Tibial artery (tissue), 4 donors: ENCODE measurements at places on chromosomes 7 and 10.
A peak's percentile ranks its signal among the peaks of the same experiment; 100 is the strongest.

- H3K4me3 ChIP-seq = no peak overlapping the region
- peaks cover 55% of the 10 kb centered on the region for H3K36me3 ChIP-seq
- H3K4me1 ChIP-seq = no peaks in the 10 kb centered on the region
- H3K27ac ChIP-seq = no peak overlapping the region
- no peaks in the 10 kb centered on the region for H3K27me3 ChIP-seq
These were observed 42.8 kb downstream of the WIPI2 start for GRCh38 chr7:5232874-5233273.

- no peaks in the 10 kb centered on the region for H3K27me3 ChIP-seq
- H3K4me1 ChIP-seq = no peaks in the 10 kb centered on the region
- DNase-seq = no peak
These were observed 168.8 kb upstream of the RHOBTB1 start for GRCh38 chr10:61112771-61113170.

DNA sequence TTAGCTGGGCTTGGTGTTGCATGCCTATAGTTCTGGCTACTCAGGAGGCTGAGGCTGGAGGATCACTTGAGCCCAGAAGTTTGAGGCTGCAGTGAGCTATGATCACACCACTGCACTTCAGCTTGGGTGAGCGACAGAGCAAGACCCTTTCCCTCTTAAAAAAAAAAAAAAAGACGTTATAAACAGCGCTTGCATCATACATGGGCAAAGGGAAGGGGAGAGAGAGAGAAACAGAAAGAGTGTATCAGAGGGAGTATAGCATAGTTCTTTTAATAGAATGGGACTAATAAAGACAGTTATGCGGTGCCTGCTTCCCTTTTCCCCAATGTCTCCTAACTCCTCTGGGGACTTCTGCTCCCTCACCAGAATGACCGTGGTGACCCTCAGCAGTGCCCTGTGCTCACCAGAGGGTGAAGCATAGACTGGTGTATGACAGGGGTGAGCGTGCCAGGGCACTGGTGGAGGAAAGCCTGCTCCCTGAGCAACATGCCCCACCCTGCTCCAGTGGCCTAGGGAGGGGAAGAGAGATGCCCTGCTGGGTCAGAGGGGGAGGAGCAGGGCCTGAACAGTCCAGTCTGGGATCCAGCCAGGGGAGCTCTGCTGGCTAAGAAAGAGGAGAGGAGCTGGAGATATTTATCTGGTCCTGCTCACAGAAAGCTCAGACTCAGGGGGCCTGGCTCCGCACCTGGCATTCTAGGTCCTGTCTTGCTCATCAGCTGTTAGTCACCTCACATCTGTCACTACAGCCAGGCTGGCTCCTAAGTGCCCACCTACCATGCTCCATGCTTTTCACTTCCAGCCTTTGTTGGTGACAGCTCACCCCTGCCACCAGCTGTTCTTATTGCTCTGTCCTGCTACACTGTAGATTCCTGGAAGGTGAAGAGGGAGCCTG is 2.2 kb downstream of the PDZD7 start:
- no peak overlapping the region for H3K4me3 ChIP-seq
- H3K27me3 ChIP-seq = peaks cover 8% of the 10 kb centered on the region
- DNase-seq = no peak
- H3K27ac ChIP-seq = no peak overlapping the region
- peaks cover 13% of the 10 kb centered on the region for H3K4me1 ChIP-seq

- peak; percentile 41 for DNase-seq
- H3K27me3 ChIP-seq = no peaks in the 10 kb centered on the region
- peak overlapping the region; percentile 57 for H3K4me3 ChIP-seq
- no peaks in the 10 kb centered on the region for H3K36me3 ChIP-seq
- H3K27ac ChIP-seq = peak overlapping the region; percentile 55
These were observed 748 bp upstream of the SH3PXD2A start for GRCh38 chr10:103855852-103856796.

DNA sequence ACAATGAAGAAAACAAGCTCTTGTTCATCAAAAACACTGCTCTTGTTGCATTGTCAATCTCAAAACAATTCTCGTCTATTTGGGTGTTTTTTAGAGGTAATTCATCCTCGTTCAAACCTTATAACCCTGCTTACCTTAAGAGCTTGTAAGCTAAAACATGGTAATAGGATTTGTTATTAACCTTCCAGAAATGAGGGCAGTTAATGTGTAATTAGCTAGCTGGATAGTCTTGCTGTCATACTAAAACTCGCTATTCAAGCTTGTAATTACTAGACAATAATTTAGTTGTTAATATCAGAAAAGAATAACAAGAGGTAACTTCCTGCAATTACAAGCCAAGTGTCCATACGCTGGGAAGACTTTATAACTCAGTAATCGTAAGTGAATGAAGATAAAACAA is 101.6 kb downstream of the UBE2H start:
- no peaks in the 10 kb centered on the region for H3K36me3 ChIP-seq
- DNase-seq = no peak
- H3K27me3 ChIP-seq = no peaks in the 10 kb centered on the region
- no peak overlapping the region for H3K4me3 ChIP-seq

- no peaks in the 10 kb centered on the region for H3K36me3 ChIP-seq
- H3K27ac ChIP-seq = no peak overlapping the region
- H3K27me3 ChIP-seq = no peaks in the 10 kb centered on the region
- no peak overlapping the region for H3K4me3 ChIP-seq
These were observed 134.0 kb downstream of the SNX10 start for GRCh38 chr7:26425655-26426054.

DNA sequence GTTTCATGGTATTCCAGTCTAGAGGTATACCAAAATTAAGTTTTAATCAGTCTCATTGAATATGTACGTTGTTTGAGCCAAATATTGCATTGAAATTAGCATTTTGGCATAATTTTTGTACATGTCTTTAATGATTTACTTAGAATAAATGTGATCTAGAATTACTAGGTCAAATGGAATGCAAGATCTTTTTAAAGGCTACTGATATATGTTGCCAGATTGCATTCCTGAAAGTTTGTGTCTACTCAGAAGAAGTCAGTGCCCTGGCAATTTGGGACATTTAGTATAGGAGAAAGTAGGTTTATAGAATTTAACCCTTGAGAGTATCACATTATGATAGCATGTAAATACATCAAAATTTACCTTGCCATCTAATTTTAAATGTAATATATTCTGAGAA is 32.4 kb downstream of the KMT2E start:
- H3K27ac ChIP-seq = peak overlapping the region; percentile 15
- peaks cover 26% of the 10 kb centered on the region for H3K4me1 ChIP-seq
- peaks cover 10% of the 10 kb centered on the region for H3K36me3 ChIP-seq
- H3K27me3 ChIP-seq = no peaks in the 10 kb centered on the region
- H3K4me3 ChIP-seq = no peak overlapping the region
- DNase-seq = no peak

DNA sequence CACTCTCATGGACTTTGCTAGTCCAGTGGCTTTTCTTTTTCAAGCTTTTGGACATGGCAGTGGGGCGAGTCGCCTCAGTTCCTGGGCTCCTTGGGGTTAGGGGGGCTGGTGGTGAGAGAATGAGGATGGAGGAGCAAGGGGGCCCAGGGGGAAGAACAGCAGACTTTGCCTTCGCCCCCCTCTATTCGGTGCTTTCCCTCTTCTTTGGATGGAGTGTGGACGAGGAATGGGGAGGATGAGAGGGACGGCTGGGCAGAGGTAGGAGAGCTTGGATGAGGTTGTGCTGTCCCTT is 255 bp downstream of the MAGI2 start:
- no peaks in the 10 kb centered on the region for H3K4me1 ChIP-seq
- H3K27me3 ChIP-seq = no peaks in the 10 kb centered on the region
- no peak for DNase-seq
- peak overlapping the region; percentile 98 for H3K27ac ChIP-seq
- H3K4me3 ChIP-seq = peak overlapping the region; percentile 76

- no peak overlapping the region for H3K27ac ChIP-seq
- no peak for DNase-seq
- no peaks in the 10 kb centered on the region for H3K4me1 ChIP-seq
- H3K4me3 ChIP-seq = no peak overlapping the region
These were observed 92.3 kb downstream of the VTI1A start for GRCh38 chr10:112539340-112539739.

DNA sequence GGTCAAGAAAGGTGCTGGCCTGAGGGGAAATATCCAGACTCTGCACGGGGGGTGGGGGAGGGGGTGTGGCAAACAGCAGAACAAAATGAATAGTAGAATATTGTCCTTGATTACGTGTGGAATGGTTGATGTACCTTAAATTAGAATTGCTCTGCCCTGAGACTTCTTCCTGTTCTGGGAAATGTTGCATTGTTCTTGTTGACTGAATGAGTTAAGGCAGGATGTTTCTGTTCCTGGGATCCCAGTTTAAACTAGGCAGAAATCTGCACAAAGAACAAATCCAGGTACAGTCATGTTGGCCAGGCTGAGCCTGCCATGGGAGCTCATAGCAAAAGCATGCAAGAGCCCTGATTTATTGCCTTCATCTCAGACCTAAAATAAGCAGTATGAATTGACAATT is 558.7 kb upstream of the VSTM2A start:
- H3K36me3 ChIP-seq = no peaks in the 10 kb centered on the region
- no peak for DNase-seq
- no peaks in the 10 kb centered on the region for H3K4me1 ChIP-seq
- H3K4me3 ChIP-seq = no peak overlapping the region
- no peak overlapping the region for H3K27ac ChIP-seq
- H3K27me3 ChIP-seq = no peaks in the 10 kb centered on the region

GRCh38 chr7:52635021-52635420 is 400.4 kb upstream of the POM121L12 start:
- DNase-seq = no peak
- H3K4me1 ChIP-seq = no peaks in the 10 kb centered on the region
- H3K4me3 ChIP-seq = no peak overlapping the region
- no peaks in the 10 kb centered on the region for H3K36me3 ChIP-seq

- no peak overlapping the region for H3K27ac ChIP-seq
- H3K27me3 ChIP-seq = no peaks in the 10 kb centered on the region
- H3K36me3 ChIP-seq = no peaks in the 10 kb centered on the region
- no peak overlapping the region for H3K4me3 ChIP-seq
These were observed 163.3 kb downstream of the RPS24 start for GRCh38 chr10:78196964-78197363.

GRCh38 chr10:14527915-14528314 is 197.2 kb upstream of the FRMD4A start:
- no peaks in the 10 kb centered on the region for H3K27me3 ChIP-seq
- no peak for DNase-seq
- H3K36me3 ChIP-seq = peaks cover 16% of the 10 kb centered on the region
- no peak overlapping the region for H3K4me3 ChIP-seq
- no peak overlapping the region for H3K27ac ChIP-seq
- H3K4me1 ChIP-seq = no peaks in the 10 kb centered on the region

DNA sequence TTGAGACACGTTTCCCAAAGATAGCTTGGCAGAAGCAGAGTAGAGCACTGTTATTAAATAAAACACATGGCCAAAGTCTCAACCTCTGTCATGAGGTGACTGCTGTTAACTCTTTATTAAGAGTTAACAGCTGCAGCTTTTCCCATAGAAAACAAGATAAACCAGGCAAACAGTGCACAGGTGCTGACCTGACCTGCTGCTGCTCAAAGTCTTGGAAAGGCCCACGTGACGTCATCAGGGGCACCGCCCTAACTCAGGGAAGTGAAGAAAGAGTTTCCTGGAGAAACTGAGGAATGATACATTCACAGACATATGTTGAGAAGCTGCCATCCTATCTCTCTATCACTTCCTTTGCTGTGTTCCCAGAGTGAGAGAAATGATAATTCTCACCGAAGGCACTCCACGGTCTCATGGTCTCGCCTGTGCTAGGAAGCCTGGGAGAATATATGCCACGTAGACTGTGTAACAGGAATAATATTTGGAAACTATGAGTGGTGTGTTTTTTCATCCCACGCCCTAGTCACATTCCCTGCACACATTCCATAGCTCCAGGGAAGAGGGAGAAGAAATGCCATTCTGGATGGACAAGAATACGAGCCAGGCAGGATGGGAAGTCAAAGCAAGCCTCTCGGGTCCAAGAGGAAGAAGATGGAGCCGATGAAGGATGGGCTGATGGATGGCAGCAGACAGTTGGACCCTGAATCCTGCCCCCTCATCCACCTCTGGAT is 146.2 kb upstream of the NFE2L3 start:
- DNase-seq = no peak
- H3K27me3 ChIP-seq = peaks cover 4% of the 10 kb centered on the region
- no peak overlapping the region for H3K27ac ChIP-seq
- no peaks in the 10 kb centered on the region for H3K4me1 ChIP-seq

GRCh38 chr10:132107186-132107948 is 41.6 kb downstream of the JAKMIP3 start:
- no peaks in the 10 kb centered on the region for H3K27me3 ChIP-seq
- no peaks in the 10 kb centered on the region for H3K36me3 ChIP-seq
- no peaks in the 10 kb centered on the region for H3K4me1 ChIP-seq
- H3K27ac ChIP-seq = no peak overlapping the region
